ENCODE measurements at places on chromosomes 2 and 18. TPM values are rescaled to one million over a fixed set of nuclear protein-coding genes. Genes with fewer than 3 reads are reported as not detected.

- no peak for DNase-seq
Measured at GRCh38 chr18:58413667-58414628, 214.9 kb downstream of the ALPK2 start.

DNA sequence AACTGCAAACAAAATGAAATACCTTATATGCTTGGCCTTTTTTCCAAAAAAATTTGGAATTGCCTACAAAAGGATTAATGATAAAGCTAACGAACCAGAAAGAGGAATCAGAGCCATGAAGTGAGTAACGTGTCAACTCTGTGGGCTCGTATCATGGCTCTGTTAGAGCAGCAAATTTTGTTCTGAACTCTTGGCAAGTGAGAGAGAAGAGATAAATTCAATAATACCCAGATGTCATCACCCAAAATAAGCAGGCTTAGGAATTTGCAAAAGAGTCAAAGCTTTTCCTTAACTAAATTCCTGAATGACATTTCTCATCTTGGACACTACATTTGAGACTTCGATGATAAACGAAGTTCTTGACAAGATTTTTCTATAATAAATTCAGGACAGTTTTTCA, 4.4 kb downstream of the TXNDC2 start:
- no peak for DNase-seq

DNA sequence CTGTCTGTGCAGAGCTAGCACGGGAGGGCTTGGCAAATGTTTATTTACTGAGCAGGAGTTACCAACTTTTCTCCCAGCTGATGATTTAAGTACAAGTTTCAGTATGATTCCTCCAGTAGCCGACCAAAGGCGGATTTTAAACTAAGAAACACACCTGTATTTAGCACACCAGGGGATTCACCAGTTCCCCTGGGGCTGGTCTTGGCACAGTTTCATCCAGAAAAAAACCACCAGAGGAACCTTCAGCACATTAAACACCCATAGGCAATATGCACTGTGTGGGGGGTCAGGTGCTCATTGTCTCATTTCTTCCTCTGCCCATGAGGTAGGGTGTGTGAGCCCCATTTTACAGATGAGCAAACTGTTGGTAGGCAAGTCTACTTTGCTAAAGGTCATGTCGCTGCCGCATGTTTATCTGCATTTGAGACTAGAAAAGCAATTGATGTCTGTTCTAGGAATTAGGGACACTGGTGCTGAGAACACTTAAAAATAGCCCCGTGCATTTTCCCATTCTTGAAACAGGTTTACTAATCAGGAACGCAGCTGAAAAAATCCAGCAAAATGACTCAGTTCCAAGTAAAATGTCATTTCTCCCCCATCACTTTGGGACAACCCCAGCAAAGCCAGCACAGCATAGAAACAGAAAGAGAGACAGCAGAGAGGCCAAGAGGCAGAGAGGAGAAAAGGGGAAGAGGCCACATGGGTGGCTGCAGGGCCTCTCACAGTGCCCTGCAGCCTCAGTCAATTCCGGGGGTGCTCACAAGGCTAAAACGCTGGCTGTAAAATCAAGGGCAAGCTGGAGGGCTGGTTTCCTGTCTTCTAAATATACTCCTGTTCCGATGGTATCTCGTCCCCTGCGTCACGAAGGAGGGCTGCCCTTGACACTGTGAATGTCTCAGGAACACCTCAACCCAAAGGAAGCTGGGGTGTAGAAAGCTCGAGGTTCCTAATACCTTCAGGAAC, 166.8 kb upstream of the ID2 start:
- no peak for DNase-seq

DNA sequence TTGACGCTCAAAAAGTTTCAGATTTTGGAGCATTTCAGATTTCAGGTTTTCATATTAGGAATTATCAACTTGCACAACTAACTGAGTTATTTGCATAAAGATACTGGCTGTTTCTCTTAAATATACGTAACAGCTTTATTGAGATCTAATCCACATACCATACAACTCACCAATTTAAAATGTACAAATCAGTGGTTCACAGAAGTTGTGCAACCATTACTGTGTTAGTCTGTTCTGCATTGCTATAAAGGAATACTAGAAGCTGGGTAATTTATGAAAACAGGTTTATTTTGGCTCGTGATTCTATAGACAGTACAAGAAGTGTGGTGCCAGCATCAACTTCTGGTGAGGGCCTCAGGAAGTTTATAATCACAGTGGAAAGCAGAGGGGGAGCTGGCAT, 8.2 kb downstream of the ATIC start:
- DNase-seq: no peak

Gene TEX44
- not detected for total RNA-seq

Gene IL36A
- total RNA-seq: not detected

Gene GPAT2
- 1.7 TPM for total RNA-seq
